Vagina (tissue), 2 donors: ENCODE measurements at places on chromosomes 4 and X. TPM values are rescaled to one million over a fixed set of nuclear protein-coding genes. Genes with fewer than 3 reads are reported as not detected.

The CYTL1 gene
- 2.0 TPM for total RNA-seq

GRCh38 chrX:47234583-47234982 is 1.8 kb downstream of the USP11 start:
- H3K4me3 ChIP-seq: no peak overlapping the region
- H3K4me1 ChIP-seq: peaks cover 9% of the 10 kb centered on the region
- H3K36me3 ChIP-seq: no peaks in the 10 kb centered on the region
- peak overlapping the region; percentile 98 for H3K27ac ChIP-seq
- no peaks in the 10 kb centered on the region for H3K27me3 ChIP-seq
- DNase-seq: no peak

DNA sequence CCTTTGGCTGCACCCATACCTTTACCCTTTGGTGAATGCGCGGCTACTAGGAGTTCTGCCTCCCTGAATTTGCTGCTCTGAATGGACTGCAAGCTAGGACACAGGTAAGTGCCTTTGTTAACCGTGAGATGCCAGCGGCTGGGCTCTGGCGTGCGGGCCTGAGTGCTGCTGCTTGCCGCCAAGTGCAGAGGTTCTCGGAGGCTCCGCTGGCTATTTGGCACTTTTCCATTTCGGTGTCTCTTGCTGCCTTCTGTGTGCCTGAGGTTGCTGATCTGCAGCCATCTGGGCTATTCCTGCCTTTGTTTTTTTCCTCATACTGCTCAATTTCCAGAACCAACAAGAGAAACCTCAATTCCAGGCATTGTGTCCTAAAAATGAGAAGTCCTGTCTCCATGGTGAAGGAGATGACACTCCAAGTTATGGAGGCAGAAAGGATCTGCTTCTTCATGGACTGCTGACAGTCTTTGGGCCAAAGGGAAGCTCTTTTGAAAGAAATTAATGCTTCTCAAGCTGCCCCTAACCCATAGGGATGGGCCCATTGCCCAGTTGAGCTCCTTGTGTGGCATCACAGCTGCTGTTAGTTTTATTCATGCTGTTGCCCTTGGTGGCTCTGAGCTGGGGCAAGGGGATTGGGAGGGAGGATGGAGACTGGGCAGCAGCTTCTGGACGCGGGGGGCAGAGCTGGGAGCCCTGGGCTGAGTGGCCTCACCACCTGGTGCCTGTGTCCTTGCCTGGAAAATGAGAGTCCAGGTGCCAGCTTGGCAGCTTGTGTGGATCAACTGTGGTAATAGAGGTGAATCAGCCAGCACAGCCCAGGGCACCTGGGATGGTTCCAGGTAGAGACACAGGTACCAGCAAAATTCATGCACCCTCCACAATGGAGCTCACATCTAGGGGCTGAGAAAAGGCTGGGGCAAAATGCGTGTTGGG is 3.8 kb upstream of the TBC1D14 start:
- no peak for DNase-seq
- no peak overlapping the region for H3K27ac ChIP-seq
- no peak overlapping the region for H3K4me3 ChIP-seq
- H3K36me3 ChIP-seq: no peaks in the 10 kb centered on the region
- H3K27me3 ChIP-seq: no peaks in the 10 kb centered on the region
- H3K4me1 ChIP-seq: peaks cover 24% of the 10 kb centered on the region

- DNase-seq: no peak
- H3K4me3 ChIP-seq: no peak overlapping the region
- no peaks in the 10 kb centered on the region for H3K36me3 ChIP-seq
- no peaks in the 10 kb centered on the region for H3K27me3 ChIP-seq
- H3K4me1 ChIP-seq: peaks cover 57% of the 10 kb centered on the region
- no peak overlapping the region for H3K27ac ChIP-seq
Measured at GRCh38 chrX:44903830-44904530, 31.0 kb downstream of the KDM6A start.

GRCh38 chr4:145345401-145345800 is 136.3 kb upstream of the SMAD1 start:
- no peaks in the 10 kb centered on the region for H3K36me3 ChIP-seq
- no peaks in the 10 kb centered on the region for H3K4me1 ChIP-seq
- H3K4me3 ChIP-seq: no peak overlapping the region

DNA sequence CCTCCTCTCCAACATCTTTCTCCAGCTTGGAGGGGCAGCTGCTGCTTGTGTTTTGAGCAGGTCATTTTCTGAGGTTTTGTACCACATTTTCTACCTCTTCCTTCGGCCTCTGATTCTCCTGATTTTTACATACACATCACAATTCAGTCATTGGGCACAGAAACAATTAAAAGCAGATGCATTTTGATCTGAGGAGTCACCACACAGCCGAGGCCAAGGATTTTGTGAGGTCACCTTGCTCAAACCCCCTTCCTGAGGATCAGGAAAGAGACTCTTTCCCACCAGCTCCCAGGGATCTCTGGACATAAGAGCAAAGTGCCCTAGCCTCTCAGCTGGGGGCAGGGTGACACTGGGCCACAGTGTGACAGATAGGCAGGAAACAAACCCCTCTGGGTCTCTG is 5.4 kb upstream of the FATE1 start:
- H3K36me3 ChIP-seq: no peaks in the 10 kb centered on the region
- no peaks in the 10 kb centered on the region for H3K27me3 ChIP-seq
- H3K4me1 ChIP-seq: no peaks in the 10 kb centered on the region
- H3K4me3 ChIP-seq: no peak overlapping the region
- no peak for DNase-seq
